ENCODE measurements at places on chromosomes 3 and 15. TPM values are rescaled to one million over a fixed set of nuclear protein-coding genes. Genes with fewer than 3 reads are reported as not detected.

B2M gene
- total RNA-seq: 1,506 TPM

IL1RAP gene
- total RNA-seq: 9.7 TPM

ST8SIA2 gene
- total RNA-seq: not detected

PLAAT1 gene
- total RNA-seq: not detected

SHF gene
- total RNA-seq: 0.61 TPM

SMAD6 gene
- total RNA-seq: 12.2 TPM

NR2E3 gene
- total RNA-seq: 0.15 TPM

NECTIN3 gene
- 66.3 TPM for total RNA-seq

ISG20 gene
- 17.2 TPM for total RNA-seq

BCHE gene
- total RNA-seq: 36.5 TPM

MME gene
- 2.6 TPM for total RNA-seq

SELENOT gene
- 109 TPM for total RNA-seq

SEMA3G gene
- 61.1 TPM for total RNA-seq

NANOGP8 gene
- total RNA-seq: not detected

GP9 gene
- 0.32 TPM for total RNA-seq

A4GNT gene
- not detected for total RNA-seq

CA12 gene
- total RNA-seq: 0.65 TPM

GOLGA6L10 gene
- total RNA-seq: 0.15 TPM

TMEM158 gene
- 2.6 TPM for total RNA-seq

PKM gene
- total RNA-seq: 1,412 TPM

SOX14 gene
- total RNA-seq: not detected
